ENCODE measurements at places on chromosomes 7 and 10.

DNA sequence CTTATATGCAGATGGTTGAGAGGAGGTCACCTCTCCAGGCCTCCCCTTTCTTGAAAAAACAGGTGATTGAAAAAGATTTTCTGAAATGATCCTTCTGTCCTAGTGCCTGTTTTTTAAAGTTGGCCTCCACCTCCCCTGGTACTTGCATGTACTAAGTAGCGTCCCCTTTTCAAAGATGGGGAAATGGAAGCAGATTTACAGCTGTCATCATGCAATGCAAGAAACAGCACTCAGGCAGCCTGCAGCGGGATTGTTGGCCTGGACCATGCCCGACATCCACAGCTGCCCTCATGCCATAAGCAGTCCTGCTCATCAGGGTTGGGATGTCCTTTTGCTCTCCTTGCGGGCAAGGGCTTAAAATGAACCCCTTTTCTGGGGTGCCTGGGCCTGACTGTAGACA is 127.2 kb upstream of the MGMT start:
- no peak overlapping the region for H3K4me3 ChIP-seq
- H3K4me1 ChIP-seq = no peaks in the 10 kb centered on the region
- H3K27ac ChIP-seq = no peak overlapping the region
- no peaks in the 10 kb centered on the region for H3K27me3 ChIP-seq
- no peaks in the 10 kb centered on the region for H3K36me3 ChIP-seq
- no peak for DNase-seq

- H3K4me1 ChIP-seq = no peaks in the 10 kb centered on the region
- no peaks in the 10 kb centered on the region for H3K27me3 ChIP-seq
- H3K27ac ChIP-seq = no peak overlapping the region
- no peaks in the 10 kb centered on the region for H3K36me3 ChIP-seq
- no peak overlapping the region for H3K4me3 ChIP-seq
These were observed 6.0 kb downstream of the PPP1R9A start for GRCh38 chr7:94913391-94913790.

- no peaks in the 10 kb centered on the region for H3K4me1 ChIP-seq
- DNase-seq = no peak
- H3K36me3 ChIP-seq = no peaks in the 10 kb centered on the region
- H3K27me3 ChIP-seq = no peaks in the 10 kb centered on the region
These were observed 12.6 kb downstream of the NACAD start for GRCh38 chr7:45075871-45076796.

GRCh38 chr10:100780324-100780723 is 34.9 kb downstream of the PAX2 start:
- no peaks in the 10 kb centered on the region for H3K36me3 ChIP-seq
- no peak overlapping the region for H3K4me3 ChIP-seq
- H3K4me1 ChIP-seq = no peaks in the 10 kb centered on the region
- peaks cover 35% of the 10 kb centered on the region for H3K27me3 ChIP-seq
- no peak for DNase-seq

- H3K4me1 ChIP-seq = no peaks in the 10 kb centered on the region
- no peak overlapping the region for H3K27ac ChIP-seq
- H3K27me3 ChIP-seq = no peaks in the 10 kb centered on the region
- DNase-seq = no peak
These were observed 21.6 kb upstream of the ADAMTS14 start for GRCh38 chr10:70650718-70651117.

- no peak overlapping the region for H3K27ac ChIP-seq
- H3K36me3 ChIP-seq = no peaks in the 10 kb centered on the region
- H3K4me3 ChIP-seq = no peak overlapping the region
- DNase-seq = peak; percentile 59
- H3K27me3 ChIP-seq = no peaks in the 10 kb centered on the region
These were observed 9.8 kb downstream of the SAP25 start for GRCh38 chr7:100563809-100564400.

DNA sequence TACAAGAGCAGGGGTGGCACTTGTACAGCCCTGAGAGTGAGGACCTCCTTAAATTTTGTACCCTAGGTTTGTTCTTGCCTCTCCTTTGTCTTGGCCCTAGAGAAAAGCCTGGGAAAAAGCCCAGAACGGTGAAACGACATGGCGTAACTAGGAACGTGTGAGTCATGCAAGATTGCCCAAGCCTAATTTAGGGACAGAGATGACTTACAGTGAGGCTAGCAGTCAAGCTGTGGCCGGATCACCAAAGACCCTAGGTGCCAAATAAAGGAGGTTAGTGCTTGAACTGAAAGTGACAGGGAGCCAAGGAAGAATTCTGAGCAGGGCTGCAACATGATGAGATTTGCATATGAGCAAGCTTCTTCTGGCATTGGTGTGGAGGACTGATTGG is 25.1 kb downstream of the TBXAS1 start:
- no peaks in the 10 kb centered on the region for H3K4me1 ChIP-seq
- no peaks in the 10 kb centered on the region for H3K27me3 ChIP-seq
- H3K36me3 ChIP-seq = no peaks in the 10 kb centered on the region
- no peak for DNase-seq
- no peak overlapping the region for H3K4me3 ChIP-seq
